ENCODE measurements at places on chromosomes 4 and X.

DNA sequence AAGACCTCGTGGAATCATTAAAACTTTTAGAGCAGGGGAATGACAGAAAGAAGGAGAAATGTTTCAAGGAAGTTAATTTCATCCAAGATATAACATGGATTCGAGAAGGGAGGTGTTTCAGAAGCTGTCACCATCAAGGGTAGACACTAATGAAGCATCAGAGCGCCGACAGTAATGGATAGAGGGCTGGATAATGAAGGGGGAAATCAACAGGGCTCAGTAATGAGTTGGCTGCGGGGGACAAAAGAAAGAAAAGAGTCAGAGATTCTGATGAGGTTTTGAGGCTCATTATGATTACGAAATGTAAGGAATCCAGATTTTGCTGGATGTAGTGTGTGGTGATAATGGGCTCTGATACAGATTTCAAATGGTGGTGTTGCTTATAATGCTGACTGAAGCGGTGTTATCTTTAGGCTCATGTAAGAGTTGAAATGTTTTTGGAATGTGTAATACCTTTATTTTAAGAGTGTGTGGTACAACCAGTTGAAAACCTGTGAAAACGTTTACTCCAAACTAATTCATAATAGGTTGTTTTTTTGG is 39.3 kb upstream of the TENM3 start:
- DNase-seq: no peak

GRCh38 chrX:92351511-92351910 is 572.3 kb downstream of the PCDH11X start:
- DNase-seq: no peak

DNA sequence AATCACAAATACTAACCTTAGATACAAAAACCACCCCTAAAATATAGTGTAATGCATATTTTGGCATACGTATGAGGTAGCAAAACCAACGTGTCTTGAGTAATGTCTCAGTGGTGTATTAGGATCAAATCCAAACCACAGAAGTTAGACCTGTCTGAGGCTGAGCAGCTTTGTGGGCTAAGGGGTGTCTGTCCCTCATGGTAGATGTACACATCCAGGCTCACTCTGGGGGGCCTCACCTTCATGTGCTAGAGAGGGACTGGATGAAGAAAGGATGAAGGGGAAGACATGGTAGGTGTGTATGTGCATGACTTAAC is 188.0 kb upstream of the TBC1D9 start:
- no peak for DNase-seq

GRCh38 chr4:102263024-102263787 is 82.1 kb downstream of the SLC39A8 start:
- peak; percentile 27 for DNase-seq

DNA sequence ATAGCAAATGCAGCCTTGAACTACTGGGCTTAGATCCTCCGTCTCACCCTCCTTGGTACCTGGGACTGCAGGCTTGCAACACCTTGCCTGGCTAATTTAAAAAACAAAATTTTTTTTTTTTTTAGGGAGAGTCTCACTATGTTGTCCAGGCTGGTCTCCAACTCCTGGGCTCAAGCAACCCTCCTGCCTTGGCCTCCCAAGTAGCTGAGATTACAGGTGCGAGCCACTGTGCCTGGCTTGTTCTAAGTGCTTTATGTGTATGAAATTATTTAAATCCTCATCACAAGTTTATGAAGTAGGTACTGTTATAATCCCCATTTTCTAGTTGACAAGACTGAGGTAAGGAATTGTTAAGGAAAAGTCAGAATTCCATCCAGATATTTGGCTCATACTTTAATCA is 43.0 kb downstream of the CLCN3 start:
- no peak for DNase-seq

DNA sequence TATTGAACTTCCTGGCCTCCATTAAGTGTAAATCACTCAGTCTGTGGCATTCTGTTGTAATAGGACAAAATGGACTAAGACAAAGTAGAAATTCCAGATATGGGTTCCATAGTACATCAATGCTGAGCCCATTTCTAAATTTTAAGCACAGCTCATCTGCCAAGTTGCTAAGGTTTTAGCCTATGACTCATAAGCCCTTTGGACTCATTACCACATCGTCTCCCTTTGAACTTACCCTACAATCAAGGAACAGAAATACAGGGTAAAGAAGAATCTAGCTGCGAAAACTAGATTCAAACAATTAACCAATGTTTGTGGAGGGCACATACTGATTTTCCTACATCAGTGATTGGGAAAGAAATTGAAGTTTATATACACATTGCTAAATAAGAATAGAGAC is 31.8 kb downstream of the NAA11 start:
- no peak for DNase-seq

Measured in AG09309 (cell line).